Muscle of back (tissue), 13 donors: ENCODE measurements at places on chromosomes 7 and 10.

- DNase-seq, result no peak
Observed at GRCh38 chr7:113424185-113424817, 305.9 kb upstream of the SMIM30 start.

GRCh38 chr10:57338823-57339558 is 928.7 kb downstream of the IPMK start:
- DNase-seq, result peak; percentile 32

GRCh38 chr10:3495281-3495680 is 289.7 kb downstream of the KLF6 start:
- DNase-seq, result no peak

DNA sequence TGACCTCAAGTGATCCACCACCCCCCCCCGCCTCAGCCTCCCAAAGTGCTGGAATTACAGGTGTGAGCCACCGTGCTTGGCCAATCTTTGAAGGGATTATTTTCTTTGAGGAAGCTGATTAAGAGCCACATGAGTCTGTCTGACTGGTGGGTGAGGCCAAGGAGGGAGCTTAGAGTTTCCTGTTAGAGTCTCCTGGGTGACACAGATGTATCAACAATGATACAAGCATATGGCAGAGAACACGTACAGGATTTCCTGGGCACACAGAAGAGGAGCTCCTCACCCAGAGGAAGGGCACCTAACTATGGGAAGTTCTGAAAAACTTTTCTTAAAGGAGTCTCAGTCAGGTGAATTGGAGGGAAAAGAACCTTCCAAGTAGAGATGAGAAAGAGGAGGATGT is 69.4 kb downstream of the GOLGA7B start:
- no peak for DNase-seq

DNA sequence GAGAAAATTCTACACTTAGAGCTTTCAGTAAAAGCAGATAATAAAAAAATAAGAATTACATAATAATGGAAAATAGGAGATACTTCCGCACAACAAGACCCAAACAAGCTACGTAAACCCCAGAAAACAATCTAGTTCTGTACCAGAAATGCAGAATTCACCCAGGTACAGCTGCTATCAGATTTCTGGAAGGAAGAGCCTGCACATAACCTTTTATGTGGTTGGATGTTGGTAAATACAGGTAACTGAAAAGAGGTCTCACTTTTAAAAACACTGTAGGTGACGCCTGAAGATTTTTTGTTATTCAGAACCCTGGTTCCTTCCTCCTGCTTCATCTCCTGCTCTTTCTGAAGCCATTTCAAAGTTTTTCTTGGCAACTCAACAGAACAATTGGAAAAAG is 29.9 kb downstream of the PANK1 start:
- DNase-seq, result no peak

GRCh38 chr10:110803830-110804338 is 67.8 kb upstream of the PDCD4 start:
- DNase-seq, result no peak

DNA sequence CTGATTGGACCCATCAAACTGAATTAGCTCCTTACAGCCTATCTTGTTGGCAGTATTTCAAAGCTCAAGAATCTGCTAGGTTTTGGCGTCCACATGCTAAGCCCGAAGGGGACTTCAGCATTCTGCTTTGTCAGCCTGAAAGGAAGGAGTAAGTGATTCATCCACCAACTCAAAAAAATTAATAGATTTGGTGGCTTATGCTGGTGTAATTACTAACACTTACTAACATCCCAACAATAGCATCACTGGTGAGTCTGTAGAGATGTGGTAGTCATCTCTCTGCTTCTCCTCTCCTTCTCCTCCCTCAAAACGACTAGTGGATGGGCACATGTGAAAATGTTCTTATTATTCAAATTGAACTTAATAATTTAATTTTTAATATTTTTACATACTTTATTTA is 53.8 kb upstream of the EGR2 start:
- no peak for DNase-seq

- DNase-seq, result no peak
Observed at GRCh38 chr10:92760609-92761008, 70.9 kb downstream of the HHEX start.

DNA sequence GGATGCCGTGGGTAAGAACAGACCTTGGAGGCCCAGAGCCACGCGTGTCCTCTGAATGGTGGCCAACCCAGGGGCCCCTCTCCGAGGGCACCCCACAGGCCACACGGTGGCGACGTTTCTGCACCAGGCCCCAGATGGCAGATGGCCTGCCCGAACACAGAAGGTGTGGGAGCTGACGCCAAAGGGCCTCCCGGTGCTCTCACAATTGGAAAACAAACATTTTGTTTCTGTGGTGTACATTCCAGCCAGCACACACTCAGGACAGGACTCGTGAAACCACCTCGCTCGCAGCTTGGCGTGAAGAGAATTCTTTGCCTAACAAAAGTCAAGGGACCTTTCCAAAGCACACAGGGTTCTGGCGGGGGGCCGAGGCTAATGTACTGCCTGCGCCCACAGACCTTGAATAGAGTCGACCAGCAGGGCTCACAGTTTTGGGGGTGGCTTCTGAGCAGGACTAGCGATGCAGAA is 112.1 kb downstream of the FAM53B start:
- DNase-seq, result no peak

DNA sequence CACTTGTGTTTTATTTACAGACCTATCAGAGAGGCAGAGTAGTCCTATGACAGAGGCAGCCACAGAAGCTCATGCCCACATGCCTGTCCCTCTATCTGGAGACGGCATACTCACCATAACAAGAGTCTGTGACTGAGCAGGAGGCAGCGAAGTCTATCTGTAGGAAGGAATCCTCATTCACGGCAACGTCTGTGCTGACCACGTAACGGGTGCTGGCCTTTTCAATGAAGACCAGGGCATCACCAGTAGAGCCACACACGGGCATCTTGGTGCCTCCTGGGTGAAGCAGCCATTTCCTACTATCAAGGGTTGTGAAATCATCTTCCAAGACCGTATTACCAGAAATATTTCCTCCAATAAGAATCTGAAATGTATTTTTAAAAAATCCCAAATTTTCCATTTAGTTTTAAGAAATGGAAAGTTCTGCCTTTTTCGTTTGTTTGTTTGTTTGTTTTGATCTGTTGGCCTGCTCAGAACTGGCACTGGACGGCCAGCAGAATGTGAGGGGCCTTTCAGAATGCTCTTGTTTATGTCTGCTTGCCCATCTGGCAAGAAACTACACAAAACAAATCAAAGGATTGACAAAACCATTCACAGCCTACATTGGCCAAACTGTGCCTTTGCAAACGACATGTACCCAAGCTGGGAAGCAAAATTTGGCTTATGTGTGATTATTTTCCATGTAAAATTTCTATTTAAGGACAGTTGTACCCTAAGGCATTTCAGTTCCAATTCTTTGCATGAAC is 93.1 kb upstream of the SLC26A5 start:
- DNase-seq, result no peak

DNA sequence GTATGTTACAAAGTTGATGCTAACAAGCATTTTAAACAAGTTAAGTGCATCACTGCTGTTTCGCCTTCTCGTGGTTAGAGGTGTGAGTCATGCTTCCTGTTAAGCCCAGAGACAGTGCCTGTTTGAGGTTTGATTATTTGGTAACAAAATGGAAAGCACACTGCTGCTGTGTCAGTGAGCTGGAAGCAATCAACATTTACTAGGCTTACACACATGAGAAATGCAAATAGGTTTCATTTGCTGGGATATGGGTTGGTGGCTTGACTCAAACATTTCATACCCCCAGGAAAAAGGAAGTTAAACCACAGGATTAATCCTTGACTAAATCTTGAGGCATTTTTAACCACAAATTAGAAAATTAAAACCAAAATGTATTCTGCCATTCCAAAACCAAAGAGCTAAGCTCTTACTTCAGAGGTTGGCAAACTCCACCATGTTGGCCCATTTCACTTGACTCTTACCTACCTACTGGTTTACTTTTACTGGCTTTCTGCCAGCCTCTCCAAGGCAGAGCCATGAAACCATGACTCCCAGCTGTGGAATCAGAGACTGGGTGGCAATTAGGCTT is 139.2 kb downstream of the ETV1 start:
- DNase-seq, result peak; percentile 95

DNA sequence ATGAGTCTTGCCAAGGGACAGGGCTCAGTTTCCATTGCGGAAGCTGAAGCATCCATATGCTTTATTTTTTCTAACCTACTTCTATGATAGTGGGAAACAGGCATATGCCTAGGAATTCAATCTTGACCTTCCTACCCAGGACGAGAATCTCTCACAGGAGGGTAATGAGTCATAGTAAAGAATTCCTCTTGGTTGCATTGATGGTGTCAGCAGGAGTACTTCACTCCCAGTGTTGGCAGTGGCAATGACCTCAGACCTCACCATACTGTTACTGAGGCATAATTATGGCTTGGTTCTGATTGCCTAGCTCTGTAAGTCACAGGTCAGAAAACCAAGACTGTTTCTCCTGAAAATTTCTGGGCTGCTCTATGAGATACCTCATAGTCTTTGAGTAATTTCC is 552.9 kb downstream of the ARL4A start:
- DNase-seq, result no peak

- no peak for DNase-seq
Observed at GRCh38 chr7:27608776-27609495, 53.7 kb downstream of the HIBADH start.

GRCh38 chr7:112362053-112362650 is 88.1 kb upstream of the IFRD1 start:
- DNase-seq, result no peak

GRCh38 chr7:45718464-45719330 is 144.5 kb downstream of the ADCY1 start:
- no peak for DNase-seq

GRCh38 chr10:70119623-70120022 is 13.0 kb downstream of the AIFM2 start:
- DNase-seq, result no peak

DNA sequence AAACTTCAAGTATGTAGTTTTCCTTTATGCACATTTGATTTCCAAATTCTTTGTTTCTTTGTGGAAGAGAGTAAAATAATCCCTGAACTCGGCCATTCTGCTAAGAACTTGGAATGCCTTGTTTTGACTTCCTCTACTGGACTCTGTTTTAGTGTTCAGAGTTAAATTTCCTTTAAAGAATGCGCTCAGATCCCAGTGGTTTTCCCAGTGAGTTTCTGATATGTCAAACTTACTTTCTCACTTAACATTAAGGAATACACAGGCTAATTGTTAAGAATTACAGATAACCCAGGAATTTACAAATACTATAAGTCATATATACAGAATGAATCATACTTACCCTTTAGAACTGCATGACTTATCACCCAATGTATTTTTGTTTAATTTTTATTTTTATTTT is 1067.6 kb upstream of the CELF2 start:
- no peak for DNase-seq

DNA sequence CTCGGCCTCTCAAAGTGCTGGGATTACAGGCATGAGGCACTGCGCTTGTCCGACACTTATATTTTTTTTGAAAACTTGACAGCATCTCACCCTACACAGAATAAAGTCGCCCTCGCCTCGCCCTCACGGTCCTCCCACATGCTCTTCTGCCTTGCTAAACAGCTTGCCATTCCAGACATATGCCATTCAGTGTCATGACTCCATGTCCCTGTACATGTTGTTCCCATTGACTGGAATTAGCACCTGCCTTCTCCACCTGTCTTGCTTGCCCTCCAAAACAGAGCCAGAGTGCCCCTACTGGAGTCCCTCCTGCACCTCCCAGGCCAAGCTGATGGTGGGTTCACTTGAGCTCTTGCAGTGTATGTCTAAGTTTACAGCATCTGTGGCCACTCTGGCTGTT is 6.2 kb downstream of the NIPSNAP2 start:
- DNase-seq, result no peak

GRCh38 chr10:131994435-131994834 is 12.7 kb upstream of the BNIP3 start:
- DNase-seq, result no peak

DNA sequence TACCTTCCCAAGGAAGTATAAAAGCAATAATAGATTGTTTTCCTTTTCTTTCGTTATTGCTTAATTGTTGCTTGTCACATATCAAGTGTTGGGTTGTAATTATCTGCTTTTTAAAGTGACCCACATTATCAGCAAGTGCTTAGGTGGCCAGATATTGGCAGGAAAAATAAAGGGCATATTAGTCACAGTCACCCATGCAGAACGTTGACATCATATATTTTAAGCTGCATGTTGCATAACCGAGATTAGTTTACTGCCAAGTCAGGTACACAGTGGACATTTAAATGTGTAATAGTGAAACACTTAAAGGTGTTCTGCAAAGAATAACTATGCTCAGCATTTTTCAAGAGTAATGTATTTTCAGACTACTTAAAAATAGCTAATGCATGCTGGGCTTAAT is 11.4 kb downstream of the NEBL start:
- no peak for DNase-seq

DNA sequence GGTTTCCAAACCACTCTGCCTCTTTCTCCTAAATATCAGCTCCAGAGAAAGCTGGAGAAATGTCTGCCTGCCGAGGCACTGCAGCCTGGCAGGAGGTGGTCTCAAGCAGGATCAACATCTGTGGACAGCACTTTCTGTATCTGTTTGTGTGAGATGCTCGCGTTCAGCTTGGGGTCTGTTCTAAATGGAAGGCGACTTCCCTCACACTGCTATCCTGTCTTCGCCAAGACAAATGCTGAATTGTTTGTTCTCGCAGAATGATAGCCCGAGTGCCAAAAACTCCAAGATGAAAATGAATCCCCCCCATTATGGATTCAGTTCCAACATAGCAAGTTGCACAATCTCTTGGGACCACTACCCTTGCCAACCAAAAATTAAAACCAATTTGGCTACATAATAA is 72.2 kb upstream of the PALS2 start:
- DNase-seq, result peak; percentile 31

DNA sequence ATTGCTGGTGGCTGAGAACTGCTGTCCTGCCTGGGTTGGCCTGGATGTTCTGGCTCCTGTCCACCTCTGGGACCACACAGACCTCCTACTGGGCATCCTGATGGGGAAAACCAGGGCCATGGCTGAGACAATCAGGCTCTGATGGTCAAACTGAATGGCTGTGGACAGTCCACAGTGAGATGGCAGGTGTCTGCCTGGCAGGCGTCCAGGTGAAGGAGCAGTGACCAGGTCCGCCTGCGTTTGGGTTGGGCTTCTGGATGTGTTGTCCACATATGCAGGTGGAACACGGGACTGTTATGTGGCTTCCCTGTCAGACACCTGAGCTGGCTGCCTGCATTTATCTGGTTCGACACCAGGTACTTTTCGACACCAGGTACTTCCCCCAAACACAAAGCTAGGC is 241.7 kb downstream of the BUB3 start:
- DNase-seq, result no peak

DNA sequence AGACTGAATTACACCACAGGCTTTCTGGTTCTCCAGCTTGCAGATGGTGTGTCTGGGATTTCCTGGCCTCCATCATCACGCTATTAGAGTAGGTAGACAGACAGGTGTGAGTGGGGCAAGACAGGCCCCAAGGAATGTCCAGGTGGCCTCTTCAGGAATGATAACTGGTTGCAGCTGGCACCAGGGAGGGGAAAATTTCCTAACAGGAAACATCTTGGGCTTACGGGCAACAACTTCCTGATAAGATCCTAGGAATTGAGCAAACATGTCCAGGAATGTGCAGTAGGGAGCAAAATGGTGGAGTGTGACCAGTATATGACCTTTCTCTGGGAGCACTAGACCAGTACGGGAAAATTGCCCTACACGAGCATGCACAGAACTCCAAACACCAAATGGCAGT is 11.3 kb downstream of the XRCC2 start:
- no peak for DNase-seq

GRCh38 chr7:94179466-94179865 is 175.3 kb upstream of the BET1 start:
- DNase-seq, result no peak

GRCh38 chr10:47022311-47023131 is 111.3 kb downstream of the PTPN20 start:
- DNase-seq, result no peak
